Activated T-cell treated with anti-CD3 and anti-CD28 coated beads for 4 hours (primary cell): ENCODE measurements at places on chromosomes 16 and 17.

- DNase-seq, result no peak
Observed at GRCh38 chr17:53166731-53167130, 656.0 kb upstream of the KIF2B start.

DNA sequence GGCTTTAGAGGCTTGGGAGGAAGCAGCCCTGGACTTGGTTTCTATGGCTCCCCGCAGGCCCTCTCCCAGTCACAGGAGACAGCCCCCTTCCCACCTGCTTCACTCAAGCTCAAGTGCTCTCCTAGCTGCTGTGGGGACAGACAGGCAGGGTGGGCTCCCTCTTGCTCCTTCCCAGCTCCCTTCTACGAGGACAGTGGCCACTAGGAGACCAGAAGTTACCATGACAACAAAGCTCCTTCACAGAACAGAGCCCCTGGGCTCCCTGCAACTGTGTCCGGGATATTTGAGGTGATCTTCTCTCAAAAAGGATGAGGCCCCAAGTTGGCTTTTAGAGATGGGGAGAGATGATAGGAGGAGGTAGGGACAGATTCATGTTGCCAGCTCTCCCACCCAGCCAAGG, 116.3 kb downstream of the AMFR start:
- DNase-seq, result no peak

GRCh38 chr16:31250782-31251384, 8.9 kb upstream of the ITGAM start:
- DNase-seq, result no peak

- no peak for DNase-seq
Observed at GRCh38 chr17:36643086-36643685, 41.8 kb downstream of the MRM1 start.

GRCh38 chr17:78399693-78400144, 21.3 kb downstream of the PGS1 start:
- DNase-seq, result no peak

GRCh38 chr17:66423056-66423955, 120.9 kb downstream of the PRKCA start:
- no peak for DNase-seq

GRCh38 chr16:12529582-12529981, 274.1 kb downstream of the CPPED1 start:
- DNase-seq, result no peak

DNA sequence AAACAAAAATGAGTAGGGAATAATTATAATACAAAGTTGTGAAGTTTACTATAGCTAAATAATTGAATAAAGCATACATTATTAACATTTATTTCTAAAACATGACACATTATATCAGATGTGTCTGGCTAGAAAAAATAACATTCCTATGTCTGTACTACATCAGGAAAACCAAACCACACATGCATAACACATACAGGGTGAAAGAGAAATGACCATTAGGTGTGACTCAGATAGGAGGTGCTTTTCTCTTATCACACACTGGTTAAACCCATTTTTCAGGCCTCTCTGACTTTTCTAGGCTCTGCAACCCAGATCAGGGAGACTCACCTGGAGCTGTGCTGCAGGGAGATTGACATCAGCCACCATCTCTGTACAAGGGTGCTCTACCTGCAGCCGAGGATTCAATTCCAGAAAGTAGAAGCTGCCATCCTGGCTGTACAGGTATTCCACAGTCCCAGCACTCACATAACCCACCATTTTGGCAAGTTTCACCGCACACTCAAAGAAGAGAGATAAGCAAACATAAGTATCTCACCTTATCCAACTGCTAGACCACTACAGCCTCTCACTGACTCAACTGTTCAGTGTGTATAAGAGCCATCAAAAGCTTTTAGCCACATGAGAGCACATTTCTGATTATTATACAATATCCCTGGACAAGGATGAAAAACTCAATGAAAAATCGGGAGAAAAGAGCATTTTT, 116.6 kb upstream of the C17orf78 start:
- DNase-seq, result no peak

GRCh38 chr17:42781639-42782165, 1.3 kb downstream of the WNK4 start:
- DNase-seq, result no peak

- no peak for DNase-seq
Observed at GRCh38 chr17:8631554-8631877, 991 bp upstream of the MYH10 start.
